ENCODE measurements at places on chromosomes 4 and X.

DNA sequence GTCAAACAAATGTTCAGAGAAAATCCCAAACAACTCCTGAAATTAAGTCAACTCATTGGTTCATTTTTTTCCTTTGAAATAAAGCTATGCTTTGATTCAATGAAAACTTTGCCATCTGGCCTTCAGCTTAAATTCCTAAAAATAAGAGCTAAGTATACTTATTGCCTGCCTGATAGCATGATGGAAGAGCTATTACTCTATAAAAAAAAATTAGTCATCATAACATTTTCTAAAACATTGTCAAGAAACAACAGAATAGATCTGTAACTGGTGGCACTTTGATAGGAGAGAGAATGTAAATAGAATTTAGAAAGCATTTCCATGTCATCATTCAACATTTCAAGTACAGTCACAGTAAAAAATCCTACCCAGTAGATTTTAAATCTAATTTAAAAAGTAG lies 136.6 kb downstream of the CORIN start:
- no peak for DNase-seq

DNA sequence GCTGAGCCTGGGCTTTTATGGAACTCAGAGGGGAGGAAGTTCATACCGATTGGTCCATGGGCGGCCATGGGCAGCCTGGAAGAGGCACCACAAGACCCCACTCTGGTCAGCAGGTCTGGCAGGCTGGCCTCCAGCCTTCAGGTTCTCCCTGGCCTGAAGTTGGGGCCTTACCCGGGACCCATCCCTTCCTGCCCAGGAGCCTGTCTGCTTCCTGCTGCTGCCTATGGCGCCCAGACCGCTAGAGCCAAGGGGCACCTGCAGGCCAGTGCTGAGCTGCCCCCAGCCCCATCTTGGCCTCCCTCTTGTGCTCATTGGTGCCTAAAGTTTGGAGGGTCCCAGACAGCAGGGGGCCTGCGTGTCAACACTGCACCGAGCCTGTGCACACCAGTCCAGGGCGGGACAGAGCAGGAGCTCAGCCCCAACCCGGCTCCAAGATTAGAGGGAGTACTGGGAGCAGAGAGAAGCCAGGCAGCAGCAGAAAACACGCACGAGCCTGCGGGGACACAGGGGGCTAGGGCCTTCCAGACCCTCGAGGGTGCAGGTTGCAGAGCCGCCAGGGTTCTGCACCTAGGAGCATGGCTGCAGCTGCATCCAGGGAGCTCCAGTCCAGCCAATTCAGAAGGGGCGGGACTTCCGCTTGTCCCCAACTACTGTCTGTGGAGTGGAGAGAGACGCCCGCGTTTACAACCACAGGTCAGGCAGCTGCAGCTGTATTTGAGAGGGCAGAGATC lies 30.7 kb upstream of the ZNF280C start:
- DNase-seq = no peak

DNA sequence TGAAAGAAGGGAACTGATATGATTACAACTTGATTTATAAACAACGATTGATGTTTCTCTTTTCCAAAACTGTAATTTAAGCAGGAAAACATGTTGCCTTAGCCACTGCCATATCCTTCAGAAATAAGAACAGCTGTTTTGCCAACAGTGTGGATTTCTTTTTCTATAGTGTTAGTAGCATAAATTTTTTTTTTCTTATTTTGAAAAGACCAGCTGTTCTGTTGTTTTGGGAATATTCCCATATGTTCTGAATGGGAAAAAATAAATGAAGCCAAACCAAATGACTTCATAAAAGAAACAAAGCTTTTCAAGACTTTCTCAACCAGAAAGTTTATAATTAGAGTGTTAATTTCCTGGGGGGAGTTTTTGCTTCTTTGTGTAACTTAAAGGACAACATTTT lies 83.9 kb upstream of the ARHGAP24 start:
- DNase-seq = no peak

DNA sequence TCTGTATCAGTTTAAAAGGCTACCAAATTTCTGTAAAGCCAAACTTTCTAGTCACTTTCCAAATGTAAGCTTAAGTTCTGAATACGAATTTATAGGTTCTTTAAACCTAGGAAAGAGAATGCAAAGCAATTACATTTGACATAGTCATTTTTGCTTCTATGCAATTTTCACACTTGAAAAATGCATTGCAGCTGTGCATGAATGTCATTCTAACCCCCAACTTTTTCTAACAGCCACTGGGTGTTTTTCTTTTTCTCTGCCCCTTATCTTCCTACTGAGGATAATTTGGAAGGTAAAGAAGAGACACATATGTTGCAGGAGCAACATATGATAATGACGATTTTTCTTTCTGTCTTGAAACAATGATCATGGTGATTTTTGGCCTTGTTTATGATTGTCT lies 537.5 kb downstream of the SPRY1 start:
- no peak for DNase-seq

- no peak for DNase-seq
These were observed 96.9 kb upstream of the MID1IP1 start for GRCh38 chrX:38704146-38704882.

DNA sequence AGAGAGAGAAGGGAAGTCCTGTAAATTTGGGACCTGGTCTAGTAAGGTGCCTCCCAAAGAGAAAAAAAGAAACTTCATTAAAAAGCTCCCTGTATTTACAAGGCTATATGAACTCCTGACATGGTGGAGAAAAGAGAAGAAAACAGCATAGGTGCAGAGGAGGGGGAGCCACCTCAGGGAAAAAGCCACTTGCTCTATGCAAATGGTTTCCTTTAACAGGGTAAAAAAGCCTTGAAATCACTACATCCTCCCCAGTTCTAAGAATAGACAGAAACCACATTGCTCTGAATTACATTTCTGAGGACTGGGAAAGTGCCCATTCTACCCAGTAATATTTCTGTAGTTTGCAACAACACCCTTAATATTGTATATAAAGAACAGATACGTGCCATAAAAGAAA lies 165.5 kb downstream of the KLF8 start:
- no peak for DNase-seq

- DNase-seq = peak; percentile 55
These were observed at the start of gene FGF2 for GRCh38 chr4:122826553-122827257. FGF2 (plus strand) TSS chr4:122826831; CDS start chr4:122827175, 344 bp downstream.

DNA sequence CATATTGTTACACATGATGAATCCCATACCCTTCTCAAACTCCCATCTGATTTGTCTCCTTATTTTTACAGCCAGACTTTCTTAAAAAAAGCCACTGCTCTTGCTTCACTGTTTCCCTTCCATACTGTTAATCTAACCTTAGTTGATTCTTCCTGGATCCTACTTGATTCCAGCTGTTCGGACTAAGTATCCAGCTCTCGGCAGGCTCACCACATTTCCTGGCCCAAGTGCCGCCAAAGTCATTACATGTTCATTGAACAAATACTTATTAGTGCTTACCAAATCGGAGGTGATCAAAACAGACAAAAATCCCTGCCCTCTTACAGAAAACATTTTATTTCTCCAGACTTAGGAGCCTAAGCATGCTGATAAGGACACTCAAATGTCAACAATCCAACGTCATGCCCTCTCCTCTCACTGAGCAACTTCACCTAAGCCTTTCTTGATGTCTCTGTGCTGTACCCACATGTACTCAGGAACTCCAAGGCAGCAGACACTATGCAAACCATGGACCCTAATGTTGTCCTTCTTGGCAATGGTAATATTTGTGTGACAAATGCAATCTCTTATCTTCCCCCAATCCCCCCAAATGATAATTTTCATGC lies 45.1 kb upstream of the C1QTNF7 start:
- no peak for DNase-seq

GRCh38 chr4:139142087-139142486 lies 34.9 kb downstream of the ELF2 start:
- DNase-seq = no peak
